NCI-H1092 treated with DMSO at 0.1 percent for 48 hours (cell line): ENCODE measurements at places on chromosomes 2 and 18.
A peak's percentile ranks its signal among the peaks of the same experiment; 100 is the strongest.

GRCh38 chr2:2756886-2757285 is 425.8 kb upstream of the MYT1L start:
- DNase-seq: no peak

DNA sequence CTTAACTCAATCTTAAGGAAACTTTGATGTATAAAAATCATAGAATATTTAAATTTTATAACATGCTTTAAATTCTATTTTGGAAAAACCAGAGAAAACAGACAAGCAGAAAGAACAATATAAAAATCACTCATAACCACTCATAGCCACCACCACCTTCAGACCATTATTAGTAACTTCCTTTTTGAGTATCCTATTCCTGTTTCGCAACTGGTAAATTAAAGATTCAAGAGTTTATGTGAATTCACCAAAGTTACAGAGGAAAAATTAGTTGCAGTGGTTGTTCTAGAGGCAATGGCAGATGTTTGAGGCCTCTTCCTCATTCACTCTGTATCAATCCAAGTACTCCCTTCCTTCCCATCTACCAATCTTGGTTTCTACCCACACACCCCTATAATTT is 49.3 kb upstream of the PROKR1 start:
- no peak for DNase-seq

DNA sequence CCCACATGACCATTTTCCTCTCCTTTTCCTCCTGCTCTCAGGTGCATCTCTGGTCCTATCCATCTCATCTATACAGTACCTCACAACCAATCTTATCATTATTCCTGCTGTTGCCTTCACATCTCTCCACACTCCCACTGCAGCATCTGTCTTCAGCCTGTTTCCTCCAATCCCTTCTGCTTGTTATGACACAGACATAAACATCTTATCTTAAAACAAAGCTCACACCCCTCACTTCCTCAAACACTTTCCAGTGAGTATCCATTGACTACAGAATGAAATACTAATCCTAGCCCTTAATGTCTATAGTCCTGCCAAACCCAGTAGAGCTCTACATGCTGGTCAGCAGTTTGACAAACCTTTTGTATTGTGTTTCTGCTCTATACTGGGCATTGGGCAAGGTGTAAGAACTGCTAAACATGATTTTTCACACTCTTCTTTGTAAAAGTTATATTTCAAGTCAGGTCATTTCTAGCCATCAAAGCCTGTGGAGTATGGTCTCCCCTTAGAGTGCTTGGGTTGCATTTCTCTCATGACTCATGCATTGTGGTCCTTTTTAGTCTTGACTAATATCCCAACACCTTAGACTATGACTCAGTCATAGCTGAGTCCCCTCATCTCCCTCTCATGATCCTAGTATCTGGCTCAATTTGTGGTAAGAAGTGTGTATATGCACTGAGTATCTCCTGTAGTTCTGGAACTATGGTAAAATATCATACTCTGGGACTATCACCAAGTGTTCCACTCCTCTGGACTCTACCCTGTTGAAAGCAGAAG is 187.0 kb downstream of the CYRIA start:
- DNase-seq: no peak

GRCh38 chr2:31390324-31390723 is 24.2 kb downstream of the XDH start:
- DNase-seq: no peak

DNA sequence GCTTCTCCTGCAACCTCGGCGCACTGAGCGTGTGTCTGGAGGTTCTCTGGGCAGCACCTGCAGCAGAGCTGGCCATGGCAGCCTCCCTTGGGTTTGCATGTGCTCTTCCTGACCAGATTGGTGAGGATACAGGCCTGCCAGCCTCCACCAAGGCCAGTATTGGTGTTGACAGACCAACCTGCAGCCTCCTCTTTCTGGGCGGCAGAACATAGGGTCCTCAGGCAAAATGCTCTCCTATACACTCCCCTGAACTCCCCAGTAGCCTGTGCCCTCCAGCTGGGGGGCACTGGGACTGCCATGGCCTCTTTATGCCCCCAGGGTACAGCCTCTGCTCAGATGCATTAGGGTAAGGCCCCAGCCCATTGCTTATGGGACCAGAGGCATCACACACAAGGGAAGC is 131.9 kb upstream of the SPRED2 start:
- no peak for DNase-seq

DNA sequence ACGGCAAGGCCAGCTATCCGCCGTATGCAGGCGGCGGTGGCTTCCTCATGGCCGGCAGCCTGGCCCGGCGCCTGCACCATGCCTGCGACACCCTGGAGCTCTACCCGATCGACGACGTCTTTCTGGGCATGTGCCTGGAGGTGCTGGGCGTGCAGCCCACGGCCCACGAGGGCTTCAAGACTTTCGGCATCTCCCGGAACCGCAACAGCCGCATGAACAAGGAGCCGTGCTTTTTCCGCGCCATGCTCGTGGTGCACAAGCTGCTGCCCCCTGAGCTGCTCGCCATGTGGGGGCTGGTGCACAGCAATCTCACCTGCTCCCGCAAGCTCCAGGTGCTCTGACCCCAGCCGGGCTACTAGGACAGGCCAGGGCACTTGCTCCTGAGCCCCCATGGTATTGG is 3.1 kb downstream of the B3GNT7 start:
- no peak for DNase-seq

DNA sequence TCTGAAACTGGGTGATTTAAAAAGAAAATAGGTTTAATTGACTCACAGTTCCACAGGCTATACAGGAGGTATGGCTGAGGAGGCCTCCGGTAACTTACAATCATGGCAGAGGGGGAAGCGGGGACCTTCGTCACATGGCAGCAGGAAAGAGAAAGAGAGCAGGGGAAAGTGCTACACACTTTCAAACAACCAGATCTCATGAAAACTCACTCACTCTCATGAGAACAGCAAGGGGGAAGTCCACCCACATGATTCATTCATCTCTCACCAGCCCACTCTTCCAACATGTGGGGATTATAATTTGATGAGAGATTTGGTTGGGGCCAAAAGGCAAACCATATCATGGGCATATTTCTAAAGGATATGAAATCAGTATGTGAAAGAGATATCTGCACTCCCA is 12.0 kb upstream of the ARHGAP15 start:
- no peak for DNase-seq

- no peak for DNase-seq
Measured at GRCh38 chr2:68044099-68044498, 18.7 kb downstream of the C1D start.

DNA sequence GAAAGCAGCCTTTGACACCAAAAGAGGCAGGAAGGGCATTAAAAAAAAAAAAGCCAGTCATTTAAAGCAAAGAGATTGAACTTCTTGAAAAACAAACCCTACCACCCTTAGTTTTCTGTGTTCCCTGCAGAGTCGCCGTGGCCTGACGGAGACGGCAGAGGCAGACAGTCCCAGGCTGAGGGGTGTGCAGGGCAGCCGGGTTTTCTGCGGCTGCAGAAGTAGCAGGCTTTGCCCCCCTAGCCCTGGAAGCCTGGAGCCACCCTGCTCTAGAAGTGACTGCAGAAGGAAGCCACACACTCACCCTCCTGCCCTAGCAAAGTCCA is 2.8 kb downstream of the INPP5D start:
- DNase-seq: no peak

GRCh38 chr2:239781454-239781853 is 243.7 kb downstream of the NDUFA10 start:
- no peak for DNase-seq

DNA sequence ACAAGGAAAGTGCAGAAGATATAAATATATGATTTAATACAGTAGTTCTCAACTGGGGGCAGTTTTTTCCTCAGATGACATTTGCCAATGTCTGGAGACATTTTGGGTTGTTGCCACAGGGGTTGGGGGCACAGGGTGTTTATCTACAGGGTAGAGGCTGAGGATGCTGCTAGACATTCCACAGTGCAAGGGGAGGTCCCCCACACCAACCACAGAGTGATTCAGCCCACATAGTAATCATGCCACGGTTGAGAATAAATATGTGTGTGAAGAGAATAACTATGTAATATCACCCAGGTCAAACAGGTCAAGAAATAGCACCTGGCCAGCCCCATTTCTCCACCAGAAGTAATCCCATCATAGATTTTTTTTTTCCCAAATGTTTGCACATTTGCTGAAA is 17.9 kb downstream of the DYSF start:
- DNase-seq: no peak

- peak; percentile 45 for DNase-seq
Measured at GRCh38 chr18:8389391-8390340, 219.6 kb upstream of the RAB12 start.

- DNase-seq: no peak
Measured at GRCh38 chr2:127277028-127277427, 16.9 kb downstream of the ERCC3 start.

DNA sequence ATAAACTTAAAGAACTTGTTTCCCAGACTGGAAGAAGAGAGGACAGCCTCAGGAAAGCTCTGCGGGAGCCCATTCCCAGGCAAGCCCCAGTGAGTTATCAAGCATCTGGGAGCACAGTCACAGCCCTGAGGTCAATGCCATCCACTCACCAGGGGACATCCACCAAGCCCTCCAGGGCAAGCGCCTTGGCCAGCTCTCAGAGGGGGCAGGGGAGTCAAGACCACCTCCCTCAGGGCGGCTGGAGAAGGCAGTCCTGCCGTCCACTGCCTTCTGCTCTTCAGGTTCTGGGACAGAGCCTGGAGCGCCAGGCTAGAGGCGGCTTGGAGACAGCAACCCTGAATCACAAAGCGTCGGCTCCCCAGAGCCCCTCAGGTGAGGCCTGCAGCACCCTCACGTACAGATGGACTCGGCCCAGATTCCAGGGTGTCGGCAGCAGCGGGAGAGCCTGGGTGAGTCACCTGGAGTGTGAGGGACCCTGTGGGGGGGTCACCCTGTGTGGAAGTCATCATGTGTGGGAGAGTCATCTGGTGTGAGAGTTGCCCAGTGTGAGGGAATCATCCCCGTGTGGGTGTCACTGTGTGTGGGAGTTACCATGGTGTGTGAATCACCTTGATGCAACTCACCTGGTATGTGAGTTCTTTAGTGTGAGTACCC is 100.9 kb upstream of the TEX51 start:
- DNase-seq: no peak

GRCh38 chr2:117801826-117802225 is 12.7 kb upstream of the DDX18 start:
- DNase-seq: no peak

GRCh38 chr18:64707052-64707451 is 558.2 kb upstream of the LINC00305 start:
- DNase-seq: no peak

DNA sequence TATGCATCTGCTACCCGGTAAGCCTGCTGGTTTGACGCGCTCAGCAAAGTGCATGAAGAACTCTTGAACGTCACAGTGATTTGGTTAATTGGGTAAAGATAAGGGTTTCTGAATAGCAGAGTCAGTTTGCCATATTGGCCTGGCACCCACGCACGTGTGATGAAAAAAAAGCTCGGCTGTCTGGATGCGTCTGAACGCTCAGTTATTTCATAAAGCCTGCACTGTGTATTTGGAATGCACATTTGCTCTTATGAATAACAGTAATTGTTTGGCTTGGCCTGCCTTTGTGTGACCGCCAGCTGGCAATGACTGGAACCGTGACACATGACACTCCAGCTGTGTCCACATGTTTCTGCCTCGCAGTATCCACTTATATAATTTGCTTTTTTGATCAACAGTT is 129.2 kb upstream of the MEIS1 start:
- DNase-seq: peak; percentile 64

GRCh38 chr2:96090196-96090926 is 26.0 kb downstream of the ADRA2B start:
- peak; percentile 23 for DNase-seq

DNA sequence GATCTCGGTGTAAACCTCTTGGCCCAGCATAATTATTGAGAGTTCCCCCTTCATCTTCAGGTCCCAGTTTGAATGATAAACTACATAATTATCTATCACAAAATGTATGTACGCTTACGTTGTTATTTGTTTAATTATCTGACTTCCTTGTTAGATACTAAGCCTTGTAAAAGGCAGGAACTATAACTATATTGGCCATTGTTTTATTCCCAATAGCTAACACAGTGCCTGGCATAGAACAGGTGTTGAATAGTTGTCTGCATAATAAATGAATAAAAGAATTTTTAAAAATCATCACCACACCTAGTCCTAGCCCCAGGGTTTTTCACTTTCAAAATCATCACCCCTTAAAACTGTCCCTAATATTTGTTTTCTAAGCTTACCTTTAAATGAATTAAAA is 207.9 kb downstream of the MREG start:
- no peak for DNase-seq

DNA sequence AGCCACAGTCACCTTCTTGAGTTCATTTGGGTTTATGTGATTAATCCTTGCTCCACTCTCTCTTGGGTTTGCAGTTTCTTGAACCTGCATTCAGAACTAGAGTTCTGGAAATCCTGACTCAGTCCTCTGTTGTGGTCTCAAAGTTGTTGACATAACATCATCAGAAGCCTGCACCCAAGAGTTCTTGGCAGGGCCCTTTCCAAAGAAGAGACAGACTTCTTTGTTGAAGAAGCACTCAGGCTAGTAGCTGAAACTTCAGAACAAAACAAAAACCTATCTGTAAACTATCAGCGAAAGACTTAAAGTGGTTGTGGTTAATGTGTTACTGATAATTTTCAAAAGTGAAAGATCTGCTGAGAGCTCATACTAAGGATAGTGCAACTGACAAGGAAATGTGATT is 120.8 kb downstream of the FAM168B start:
- no peak for DNase-seq

DNA sequence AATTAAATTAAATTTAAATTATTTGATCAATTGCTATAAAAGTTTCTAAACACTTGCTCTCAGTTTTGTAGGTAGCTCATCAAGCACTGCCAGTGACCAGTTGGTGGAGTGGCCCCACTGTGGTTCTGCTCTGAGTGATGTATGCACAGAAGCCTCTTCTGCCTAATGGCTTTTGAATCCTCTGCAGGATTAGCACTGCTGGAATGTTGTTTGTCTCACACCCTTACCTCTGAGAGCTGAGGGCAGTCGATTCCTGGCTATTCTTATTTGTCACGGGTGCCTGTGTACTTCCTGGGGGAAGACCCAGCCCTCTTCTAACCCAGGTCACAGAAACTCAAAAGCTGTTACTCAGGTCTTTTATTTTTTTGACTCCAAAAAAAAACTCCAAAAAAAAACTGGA is 9.5 kb downstream of the CAPN14 start:
- DNase-seq: no peak

GRCh38 chr2:203809991-203810510 is 57.5 kb upstream of the CTLA4 start:
- no peak for DNase-seq

DNA sequence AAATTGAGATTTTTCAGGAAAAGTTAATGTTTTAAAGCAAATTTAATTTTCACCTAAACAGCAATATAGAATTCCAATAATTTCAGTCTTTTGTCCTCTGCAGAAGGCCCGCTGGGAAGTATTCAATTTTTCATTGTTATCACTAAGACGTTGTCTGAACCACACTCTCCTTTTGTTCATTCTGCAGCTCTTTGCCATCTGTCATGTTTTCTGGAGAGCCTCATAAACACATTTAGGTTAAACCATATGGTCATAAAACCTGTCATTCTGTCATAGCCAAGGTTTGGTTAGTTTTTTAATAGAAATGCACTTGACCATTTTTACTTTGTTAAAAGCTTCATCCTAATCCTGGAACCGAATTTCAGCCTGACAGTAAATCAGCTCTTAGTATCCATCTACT is 54.0 kb upstream of the PGAP1 start:
- peak; percentile 65 for DNase-seq
